Stimulated activated CD4-positive, alpha-beta T cell treated with anti-CD3 and anti-CD28 coated beads, Interleukin-2, amount 100 ng/mL, for 48 hours (primary cell): ENCODE measurements at places on chromosomes 3 and 15.

DNA sequence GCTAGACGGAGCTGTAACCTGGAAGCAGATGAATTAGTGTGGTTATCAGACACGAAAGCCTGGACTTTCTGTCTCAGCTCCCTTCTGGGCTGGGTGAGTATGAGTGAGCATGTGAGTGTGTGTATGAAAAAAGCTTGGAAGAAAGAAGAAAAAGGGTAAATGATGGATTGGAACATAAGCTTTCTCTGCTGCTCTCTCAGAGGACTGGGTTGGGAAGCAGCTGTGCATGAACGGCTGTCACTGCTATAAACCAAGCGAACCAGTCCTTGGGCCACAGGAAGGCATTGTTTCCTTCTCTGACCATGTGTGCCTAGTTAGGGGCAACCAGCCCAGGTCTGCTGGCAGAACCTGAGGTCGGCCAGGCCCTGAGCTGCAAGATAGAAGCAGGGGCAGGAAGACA, 37.0 kb downstream of the UMPS start:
- no peak for DNase-seq

GRCh38 chr3:187104933-187105332, 34.4 kb downstream of the RPL39L start:
- DNase-seq = no peak

GRCh38 chr15:81534124-81534523, 160.1 kb upstream of the TMC3 start:
- no peak for DNase-seq

DNA sequence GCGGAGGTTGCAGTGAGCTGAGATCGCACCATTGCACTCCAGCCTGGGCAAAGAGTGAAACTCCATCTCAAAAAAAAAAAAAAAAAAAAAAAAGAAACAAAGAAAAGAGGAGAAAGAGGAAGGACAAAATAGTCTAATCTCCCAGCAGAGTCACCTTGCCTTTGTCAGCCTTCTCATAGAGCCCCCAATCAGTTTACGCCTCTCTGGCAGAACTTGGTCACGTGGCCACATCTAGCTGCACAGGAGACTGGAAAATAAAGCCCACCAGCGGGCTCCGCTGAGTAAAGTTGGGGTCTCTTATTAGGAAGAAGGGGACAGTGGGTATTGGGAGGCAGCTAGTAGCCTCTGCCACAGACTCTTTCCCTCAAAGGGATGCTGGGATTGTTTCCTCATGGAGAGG, 41.9 kb downstream of the USP13 start:
- DNase-seq = no peak

DNA sequence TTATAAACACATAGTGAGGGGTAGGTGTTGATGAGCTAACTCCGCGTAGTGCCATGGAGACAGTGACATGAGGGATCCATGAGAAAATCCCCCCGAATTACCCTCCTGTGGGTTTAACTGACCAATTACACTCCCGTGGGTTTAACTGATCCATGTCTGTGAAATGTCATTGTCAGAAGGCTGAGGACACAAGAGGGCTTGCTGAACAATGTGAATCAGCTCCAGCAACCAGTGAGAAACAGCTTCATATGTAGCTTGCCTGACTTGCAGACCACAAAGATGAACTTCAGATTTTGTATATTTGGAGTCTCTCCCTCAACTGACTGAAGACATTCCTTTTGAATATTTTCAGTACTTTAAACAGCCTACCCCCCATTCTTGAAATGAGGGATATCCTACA, 144.9 kb downstream of the FBN1 start:
- no peak for DNase-seq

DNA sequence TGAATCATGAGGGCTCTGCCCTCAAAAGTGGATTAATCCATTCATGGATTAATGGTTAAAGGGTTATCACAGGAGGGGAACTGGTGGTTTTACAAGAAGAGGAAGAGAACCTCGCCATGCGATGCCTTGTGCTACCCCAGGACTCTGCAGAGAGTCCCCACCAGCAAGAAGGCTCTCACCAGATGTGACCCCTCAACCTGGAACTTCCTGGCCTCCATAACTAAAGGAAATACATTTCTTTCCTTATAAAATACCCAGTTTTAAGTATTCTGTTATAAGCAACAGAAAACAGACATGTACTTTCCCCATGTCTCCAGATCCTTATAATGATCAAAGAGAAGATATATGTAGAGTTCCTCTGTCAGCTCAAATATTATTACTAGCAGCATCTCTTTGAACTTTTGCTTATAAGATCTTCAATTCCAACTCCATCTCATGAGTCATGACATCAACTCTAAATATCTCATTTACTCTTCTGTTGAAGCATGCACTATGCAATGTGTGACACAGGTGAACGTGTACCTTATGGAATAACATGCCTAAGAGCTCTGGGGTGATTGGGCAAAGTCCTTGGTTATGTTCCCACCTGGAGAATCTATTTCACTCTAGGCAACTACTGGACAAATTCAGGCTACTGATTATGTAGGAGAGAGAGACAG, 37.5 kb upstream of the ZBTB38 start:
- DNase-seq = no peak

DNA sequence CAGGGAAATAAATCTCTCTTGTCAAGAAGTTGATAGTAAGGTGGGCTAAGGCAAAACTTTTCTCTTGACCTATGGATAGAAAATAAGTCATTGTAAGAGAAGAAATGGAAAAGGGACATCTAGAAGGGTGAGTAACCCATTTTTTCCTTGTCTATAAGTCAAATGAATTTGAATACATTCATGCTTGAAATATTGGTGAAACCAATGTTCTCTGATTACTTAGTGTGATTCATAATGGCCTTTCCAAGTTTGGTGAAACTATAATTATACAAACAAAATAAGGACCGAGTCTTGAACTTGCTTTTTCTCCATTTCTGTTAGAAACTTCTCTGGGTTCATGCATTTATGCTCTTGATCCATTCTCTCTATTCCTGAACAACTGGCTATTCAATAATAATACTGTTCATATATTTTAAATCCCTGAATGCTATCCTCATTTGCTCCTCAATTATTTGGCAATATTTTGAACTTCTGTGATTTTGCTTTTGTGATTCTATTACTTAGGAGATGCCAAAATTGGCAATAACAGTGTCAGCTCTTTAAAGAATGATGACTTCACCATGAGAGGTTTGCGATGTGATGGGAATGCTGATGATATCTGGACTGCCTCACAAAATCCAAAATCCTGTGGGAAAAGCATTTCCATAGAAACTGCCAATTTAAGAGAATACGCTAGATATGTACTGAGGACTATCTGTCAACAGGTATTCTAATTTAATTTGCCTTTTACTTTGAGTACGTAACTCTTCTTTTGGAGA, 12.3 kb downstream of the P2RY12 start:
- no peak for DNase-seq

DNA sequence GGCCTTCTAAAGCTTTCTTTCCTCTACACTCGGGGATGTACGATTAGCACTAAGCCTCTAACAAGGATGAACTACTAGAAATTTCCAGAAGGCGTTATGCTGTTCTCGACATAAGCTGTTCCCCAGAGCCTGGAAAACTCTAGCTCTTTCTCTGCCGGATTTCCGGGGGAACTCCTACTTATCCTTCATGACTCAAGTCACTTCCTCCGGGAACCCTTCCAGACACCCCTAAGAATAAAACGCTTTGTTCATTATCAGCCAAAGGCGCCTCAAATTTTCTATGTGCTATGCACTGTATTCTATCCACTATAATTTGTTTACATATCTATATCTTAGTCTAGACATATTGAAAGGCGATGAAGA, 455 bp upstream of the SNAP23 start:
- DNase-seq = no peak

GRCh38 chr3:56737006-56737405, 53.9 kb upstream of the TASOR start:
- no peak for DNase-seq

- DNase-seq = peak; percentile 39
These were observed 190.7 kb upstream of the NDN start for GRCh38 chr15:23877502-23878412.

GRCh38 chr15:32676169-32676568, 34.7 kb downstream of the SCG5 start:
- no peak for DNase-seq

GRCh38 chr3:123084738-123085237, 18.0 kb downstream of the PDIA5 start:
- no peak for DNase-seq

- DNase-seq = no peak
These were observed 47.6 kb upstream of the TSEN2 start for GRCh38 chr3:12436514-12437220.

GRCh38 chr3:45414823-45415222, 26.4 kb downstream of the LARS2 start:
- DNase-seq = no peak

DNA sequence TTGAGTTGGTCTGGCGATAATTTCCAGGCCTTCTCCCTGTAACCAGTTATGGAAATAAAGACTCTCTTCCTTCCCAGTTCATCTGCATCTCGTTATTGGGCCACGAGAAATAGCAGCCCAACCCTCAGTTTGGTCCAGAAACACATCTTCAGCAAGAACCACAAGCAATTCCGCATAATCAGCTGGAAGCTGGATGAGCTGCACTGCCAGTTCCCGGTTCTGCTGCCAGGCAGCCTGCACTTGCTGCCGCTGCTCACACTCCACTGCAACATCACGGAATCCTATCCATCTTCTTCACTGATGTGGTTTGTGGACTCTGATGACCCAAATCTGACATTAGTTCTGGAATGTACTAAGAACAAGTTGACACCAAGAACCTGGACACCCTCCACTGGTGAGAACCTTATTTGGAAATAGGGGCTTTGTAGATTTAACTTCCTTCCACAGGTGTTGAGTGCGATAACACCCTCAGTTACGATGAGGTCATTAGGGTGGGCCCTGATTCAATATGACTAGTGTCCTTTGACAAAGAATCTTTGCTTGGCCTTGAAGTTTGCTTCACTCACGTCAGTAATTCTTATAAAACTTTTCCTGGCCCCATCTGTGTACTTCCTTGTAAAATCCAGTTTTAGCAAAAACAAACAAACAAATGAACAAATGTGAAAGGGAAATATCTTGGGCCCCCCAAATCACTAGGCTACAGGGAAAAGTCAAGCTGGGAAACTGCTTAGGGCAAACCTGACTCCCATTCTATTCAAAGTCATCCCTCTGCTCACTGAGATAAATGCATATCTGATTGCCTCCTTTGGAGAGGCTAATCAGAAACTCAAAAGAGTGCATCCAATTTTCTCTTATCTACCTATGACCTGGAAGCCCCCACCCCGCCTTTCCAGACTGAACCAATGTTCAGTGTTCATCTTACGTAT, 221.9 kb upstream of the PROK2 start:
- no peak for DNase-seq

- DNase-seq = peak; percentile 39
These were observed 82.7 kb downstream of the SLC25A26 start for GRCh38 chr3:66303491-66303901.

GRCh38 chr3:117036259-117036799, 326.8 kb downstream of the TUSC7 start:
- no peak for DNase-seq

GRCh38 chr3:41405466-41405865, 206.2 kb downstream of the CTNNB1 start:
- no peak for DNase-seq

GRCh38 chr3:17009826-17010225, 125.1 kb downstream of the PLCL2 start:
- no peak for DNase-seq

DNA sequence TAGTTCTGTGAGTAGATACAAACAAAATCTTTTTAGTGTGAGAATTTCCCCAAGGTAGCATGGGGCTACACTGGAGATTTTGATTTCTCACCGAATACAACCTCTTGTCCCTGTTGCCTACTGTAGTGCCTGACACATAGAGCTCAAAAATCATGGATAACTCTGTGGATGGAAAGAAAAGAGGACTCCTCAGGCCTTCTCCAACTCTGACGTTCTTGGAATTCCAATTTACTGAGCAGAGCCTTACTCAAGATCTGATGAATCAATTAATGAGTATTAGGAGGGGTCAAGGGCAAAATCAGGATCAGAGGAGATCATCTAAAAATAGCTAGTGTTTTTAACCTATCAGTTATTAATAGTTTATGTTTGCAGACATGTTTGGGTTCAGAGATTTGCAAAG, 46.7 kb upstream of the PYDC2 start:
- no peak for DNase-seq

- no peak for DNase-seq
These were observed 30.9 kb downstream of the RCN2 start for GRCh38 chr15:76962337-76963013.

- no peak for DNase-seq
These were observed 340.7 kb upstream of the C2CD4B start for GRCh38 chr15:62505762-62506161.

GRCh38 chr15:92614301-92614700, 41.3 kb downstream of the FAM174B start:
- DNase-seq = no peak

DNA sequence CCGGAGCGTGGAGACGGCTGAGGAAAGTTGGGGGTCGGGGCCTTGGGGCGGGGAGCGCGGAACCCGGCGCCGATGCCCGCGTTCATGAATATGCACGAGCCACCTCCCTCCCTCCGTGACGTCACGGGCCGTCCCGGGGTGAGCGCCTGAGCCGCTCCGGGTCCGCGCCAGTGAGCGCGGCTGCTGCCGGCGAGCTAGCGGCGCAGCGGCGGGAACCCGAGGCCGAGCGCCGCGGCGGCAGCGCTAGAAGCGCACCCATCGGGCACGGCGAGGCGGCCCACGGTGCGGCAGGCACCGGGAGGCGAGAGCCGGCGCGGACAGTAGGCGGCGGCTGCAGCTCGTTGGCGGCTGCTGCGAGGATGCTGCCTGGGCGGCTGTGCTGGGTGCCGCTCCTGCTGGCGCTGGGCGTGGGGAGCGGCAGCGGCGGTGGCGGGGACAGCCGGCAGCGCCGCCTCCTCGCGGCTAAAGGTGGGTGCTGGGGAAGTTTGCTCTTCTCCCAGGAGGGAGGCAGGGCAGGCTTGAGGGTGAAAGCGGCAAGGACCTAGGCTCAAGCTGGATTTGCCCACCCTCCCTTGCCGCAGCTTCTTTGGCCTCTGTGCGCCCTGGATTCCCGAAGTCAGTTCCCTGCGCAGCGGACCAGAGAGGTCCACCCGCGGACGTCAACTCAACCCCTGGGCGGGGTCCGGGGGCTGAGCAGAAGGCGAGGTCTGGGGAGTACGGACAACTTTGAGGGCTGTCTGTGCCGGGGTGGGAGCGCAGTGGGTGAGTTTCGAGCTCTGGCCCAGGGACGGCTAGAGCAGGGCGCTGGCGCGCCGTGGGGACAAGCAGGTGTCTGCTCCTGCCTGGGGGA, at the start of gene CLSTN2:
Gene CLSTN2, plus strand, starts transcription at position 170 of the 850 bp plus-strand sequence.
- DNase-seq = no peak

GRCh38 chr3:185365291-185366073, 2.5 kb downstream of the MAP3K13 start:
- no peak for DNase-seq

DNA sequence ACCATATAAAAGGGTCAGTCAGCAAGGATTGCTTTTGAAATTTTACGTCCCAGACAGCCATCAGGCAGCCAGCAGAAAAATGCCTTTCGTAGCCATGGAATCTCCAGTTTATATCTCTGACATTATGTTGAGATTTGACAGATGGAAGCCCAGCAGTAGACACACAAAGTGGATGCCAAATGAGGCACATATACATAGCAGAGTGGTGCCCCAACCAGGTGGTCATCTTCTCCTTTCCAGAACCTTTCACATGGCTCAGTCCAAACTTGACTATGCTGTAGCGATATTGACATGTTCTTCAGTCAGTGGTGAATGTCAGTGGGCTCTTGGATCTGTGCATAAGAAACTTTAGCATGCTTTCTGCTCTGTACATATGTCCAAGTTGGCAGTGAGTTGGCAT, 123.3 kb upstream of the GBE1 start:
- no peak for DNase-seq

GRCh38 chr15:85556618-85556895, 176.2 kb downstream of the AKAP13 start:
- DNase-seq = no peak

- no peak for DNase-seq
These were observed 72.7 kb downstream of the SPSB4 start for GRCh38 chr3:141123677-141124410.
